ENCODE measurements at places on chromosomes 13 and 19.

DNA sequence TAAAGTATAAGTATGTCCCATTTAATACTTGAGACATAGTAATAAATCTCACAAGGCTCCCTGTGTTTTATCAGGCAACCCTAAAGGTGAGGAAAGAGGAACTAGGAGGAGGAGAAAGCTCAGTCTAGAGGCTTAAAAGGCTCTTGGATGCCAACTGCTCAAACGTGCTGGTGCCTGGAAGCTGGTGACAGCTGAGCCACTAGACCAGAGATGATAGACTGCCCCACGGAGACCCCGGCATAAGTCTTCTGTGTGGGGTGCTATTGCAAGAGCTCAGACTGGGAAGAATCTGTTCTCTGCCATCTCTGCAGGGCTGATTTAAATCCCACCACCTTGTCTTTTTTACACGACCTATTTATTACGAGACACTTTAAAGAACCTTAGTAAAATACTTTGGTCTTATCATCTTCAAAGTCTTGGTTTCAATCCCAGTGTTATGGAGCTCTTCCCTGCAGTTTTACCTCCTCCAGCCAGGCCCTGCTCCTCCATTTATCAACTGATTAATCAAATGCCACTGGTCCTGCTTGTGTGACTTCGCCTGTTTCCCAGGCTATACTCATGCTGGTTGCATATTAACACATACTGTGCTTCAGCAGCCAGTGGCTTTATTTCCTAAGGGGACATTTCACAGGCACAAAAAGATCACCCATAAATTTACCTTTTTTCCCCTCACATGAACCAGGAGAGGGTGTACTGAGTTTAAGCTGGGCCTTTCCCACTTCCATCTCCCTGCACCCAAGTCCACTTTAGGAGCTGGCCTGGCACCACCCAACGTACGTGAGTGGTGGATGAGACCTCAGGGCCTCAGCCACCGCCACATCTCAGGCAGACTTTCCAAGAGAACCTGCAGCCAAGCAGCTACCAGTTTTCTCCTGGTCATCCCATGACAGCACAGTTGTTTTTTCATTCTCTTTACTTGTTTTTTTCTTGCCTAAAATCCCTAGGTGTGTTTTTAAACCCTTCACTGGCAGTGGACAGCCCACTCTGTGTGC, 7.8 kb upstream of the ATP12A start:
- DNase-seq, result no peak

- DNase-seq, result no peak
Measured at GRCh38 chr13:80314711-80315653, 25.9 kb downstream of the SPRY2 start.

DNA sequence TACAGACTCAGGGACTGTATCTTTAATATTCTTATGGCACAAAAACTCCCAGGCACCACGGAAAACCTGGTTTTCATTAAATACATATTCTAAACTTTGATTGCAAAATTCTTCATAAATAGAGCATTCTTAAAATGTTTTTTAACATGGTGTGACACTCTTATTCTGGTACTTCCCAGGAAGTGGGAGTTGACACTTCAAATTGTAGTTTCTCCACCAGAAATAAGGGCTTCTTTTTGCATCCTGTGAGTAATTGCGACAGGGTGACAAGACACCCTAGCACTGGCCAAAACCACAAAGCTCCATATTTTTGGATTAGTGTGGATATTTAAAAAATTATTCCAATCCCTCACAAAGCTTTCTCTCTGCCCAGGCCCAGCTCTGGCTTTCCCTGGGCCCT, 43.6 kb upstream of the MTIF3 start:
- DNase-seq, result no peak

DNA sequence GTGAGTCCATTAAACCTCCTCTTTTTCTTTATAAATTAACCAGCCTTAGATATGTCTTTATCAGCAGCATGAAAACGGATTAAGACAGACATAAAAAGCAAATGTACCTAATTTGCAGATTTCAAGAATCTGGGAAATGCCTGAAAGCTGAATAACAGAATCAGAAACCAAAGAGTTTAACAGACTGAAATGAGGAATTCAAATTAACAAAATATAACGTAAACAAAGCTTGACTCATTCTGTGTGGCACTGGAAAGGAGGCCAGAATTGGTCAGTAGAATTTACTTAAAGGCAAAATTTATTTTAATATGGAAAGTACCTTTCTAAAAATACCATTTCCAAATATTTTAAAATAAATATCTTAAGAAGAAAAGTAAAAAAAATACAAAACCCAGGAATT, 540.6 kb upstream of the HTR2A start:
- no peak for DNase-seq

- no peak for DNase-seq
Measured at GRCh38 chr19:15511671-15512424, 3.5 kb downstream of the CYP4F22 start.

GRCh38 chr13:108963846-108964600, 334.6 kb downstream of the MYO16 start:
- DNase-seq, result no peak

GRCh38 chr13:21054313-21054712, 7.1 kb downstream of the LATS2 start:
- no peak for DNase-seq

GRCh38 chr13:26996965-26997752, 174.5 kb downstream of the USP12 start:
- no peak for DNase-seq

GRCh38 chr13:46106839-46107371, 2.1 kb upstream of the CPB2 start:
- no peak for DNase-seq

GRCh38 chr13:72864142-72865011, 82.4 kb downstream of the PIBF1 start:
- no peak for DNase-seq

- no peak for DNase-seq
Measured at GRCh38 chr13:99294958-99295357, 12.2 kb downstream of the GPR183 start.

- DNase-seq, result peak; percentile 69
Measured at GRCh38 chr19:49148784-49149651, 6.2 kb downstream of the HRC start.

All from activated naive CD8-positive, alpha-beta T cell treated with anti-CD3 and anti-CD28 coated beads, Interleukin-2, amount 50 U/mL, for 16 hours (primary cell).